ENCODE measurements at places on chromosomes 11 and 22.

DNA sequence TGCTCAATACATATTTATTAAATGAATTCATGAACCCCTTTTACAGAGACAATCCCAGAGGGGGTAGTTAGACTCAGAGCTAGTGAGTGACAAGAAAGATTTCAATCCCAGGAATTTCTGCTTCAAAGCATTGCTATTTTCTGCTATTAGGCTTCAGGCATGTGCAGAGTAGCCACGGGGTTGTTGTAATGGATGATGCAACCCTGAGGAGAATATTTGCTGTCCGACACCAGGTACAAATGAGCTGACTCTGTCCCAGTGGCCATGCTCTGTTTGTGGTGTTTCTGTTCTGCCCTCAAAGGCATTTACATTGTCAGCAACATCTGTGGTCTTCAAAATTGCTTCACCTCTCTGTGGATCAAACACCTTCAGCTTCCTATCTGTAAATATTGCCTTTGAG, 102.6 kb downstream of the CSNK2A3 start:
- no peak for DNase-seq

DNA sequence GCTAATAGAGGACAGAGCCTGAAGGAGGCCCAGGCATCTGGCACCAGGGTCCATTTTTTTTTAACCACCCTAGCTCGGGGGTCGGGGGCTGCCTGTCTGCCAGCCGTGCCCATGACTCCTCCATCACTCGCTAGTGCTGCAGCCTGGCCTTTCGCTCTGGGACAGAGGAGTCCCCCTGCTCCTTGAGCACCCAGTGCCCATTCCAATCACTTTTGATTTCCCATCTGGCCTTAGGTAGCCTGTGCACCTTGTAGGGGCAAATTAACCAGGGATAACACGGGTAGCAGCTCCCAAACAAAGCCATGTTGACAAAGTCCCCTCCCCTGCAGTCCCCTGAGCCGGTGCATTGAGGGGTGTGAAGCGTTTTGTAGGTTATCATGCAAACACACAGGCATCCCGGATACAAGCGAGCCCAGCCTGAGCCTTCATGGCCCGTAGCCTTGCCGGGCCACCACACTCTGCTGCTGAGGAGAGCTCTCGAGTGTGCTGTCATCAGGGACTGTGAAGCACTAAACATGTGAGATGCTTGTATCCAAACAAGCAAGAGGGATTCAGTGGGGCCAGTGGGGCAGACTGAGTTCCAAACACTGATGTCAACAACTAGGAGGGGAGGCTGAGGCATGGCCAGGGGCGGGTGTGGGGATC, 208.7 kb downstream of the DSCAML1 start:
- no peak for DNase-seq

DNA sequence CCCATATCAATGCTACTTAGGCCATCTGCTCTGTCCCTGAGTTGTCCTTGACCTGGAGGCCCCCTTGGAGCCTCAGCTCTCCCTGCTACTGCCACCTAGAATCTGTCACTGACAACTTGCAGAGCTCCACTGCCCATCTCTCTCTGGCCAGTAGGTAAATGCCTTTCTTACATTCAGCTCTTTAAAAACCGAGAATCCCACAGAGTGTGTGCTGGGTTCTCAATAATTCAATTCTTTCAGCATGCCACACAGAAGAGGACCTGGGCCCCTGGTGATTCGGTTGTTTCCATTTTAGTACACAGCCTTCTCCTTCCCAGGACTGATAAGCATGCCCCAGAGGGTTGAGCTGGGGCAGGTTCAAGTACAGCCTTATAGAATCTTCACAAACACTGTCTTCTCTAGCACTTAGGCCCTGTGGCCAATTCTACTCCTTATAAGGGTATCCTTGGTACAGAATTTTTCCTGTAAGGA, 22.0 kb upstream of the IPO7 start:
- DNase-seq = no peak

GRCh38 chr11:108494182-108494581, 4.0 kb downstream of the POGLUT3 start:
- no peak for DNase-seq

GRCh38 chr11:4527926-4528325, 17.1 kb upstream of the OR52M1 start:
- no peak for DNase-seq

GRCh38 chr22:33024626-33025025, 33.6 kb downstream of the SYN3 start:
- DNase-seq = no peak

DNA sequence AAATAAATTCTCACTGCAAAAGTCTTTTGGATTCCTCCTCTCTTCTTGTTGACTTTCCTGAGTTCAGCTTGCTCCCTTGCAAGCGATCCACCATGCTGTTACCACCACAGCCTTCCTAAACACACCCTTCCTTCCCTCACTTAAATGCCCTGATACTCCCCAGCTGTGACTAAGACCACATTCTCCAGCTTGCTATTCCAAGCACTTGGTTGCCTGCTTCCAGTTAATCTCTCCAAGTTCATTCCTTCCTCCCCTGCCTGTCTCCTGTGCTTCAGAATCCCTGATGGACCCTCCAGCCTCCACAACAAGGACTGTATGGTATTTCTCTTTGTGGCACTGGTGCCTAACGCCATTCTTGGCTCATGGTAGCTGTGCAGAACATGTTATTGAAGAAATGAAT, 603.9 kb upstream of the CADM1 start:
- DNase-seq = no peak
